Activated T-helper 1 cell treated with Interleukin-2 at 50 U/mL for 16 hours (primary cell): ENCODE measurements at places on chromosomes 12 and 14.

GRCh38 chr14:103031566-103031911, 25.8 kb downstream of the CDC42BPB start:
- DNase-seq: no peak

GRCh38 chr12:104555648-104556047, 98.9 kb downstream of the CHST11 start:
- no peak for DNase-seq

DNA sequence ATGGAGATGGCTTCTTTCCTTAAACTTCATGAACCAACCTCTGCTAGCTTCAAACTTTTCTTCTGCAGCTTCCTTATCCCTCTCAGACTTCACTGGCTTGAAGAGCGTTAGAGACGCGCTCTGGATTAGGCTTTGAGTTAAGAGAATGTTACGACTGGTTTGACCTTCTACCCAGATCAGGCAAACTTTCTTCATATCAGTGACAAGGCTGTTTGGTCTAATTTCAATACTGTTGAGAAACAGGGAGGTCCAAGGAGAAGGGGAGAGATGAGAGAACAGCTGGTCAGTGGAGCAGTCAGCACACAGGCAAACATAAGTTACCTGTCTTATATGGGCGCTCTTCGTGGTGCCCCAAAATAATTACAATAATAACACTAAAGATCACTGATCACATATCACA, 14.9 kb downstream of the SCAF11 start:
- no peak for DNase-seq

DNA sequence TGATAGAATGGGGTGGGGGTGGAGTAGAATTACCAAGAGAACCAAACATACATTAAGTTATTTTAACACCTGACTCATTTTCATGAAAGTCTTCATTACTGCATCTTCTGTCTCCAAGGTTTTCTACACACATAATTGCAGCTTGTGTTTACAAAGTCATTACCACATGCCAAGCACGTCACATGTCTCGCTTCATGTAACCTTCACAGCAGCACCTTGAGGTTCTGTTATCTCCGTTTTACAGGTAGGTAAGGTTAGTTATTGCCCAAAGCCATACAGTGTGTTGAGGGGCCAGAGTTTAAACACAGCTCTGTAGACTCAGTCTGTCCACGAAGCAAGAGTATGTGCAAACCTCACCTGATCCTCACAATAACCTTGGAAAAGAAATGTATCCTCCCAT, 64.3 kb upstream of the RBM19 start:
- DNase-seq: no peak

GRCh38 chr14:30620178-30620577, 1.9 kb upstream of the SCFD1 start:
- no peak for DNase-seq

- no peak for DNase-seq
Measured at GRCh38 chr12:95582230-95583058, 31.2 kb upstream of the USP44 start.

DNA sequence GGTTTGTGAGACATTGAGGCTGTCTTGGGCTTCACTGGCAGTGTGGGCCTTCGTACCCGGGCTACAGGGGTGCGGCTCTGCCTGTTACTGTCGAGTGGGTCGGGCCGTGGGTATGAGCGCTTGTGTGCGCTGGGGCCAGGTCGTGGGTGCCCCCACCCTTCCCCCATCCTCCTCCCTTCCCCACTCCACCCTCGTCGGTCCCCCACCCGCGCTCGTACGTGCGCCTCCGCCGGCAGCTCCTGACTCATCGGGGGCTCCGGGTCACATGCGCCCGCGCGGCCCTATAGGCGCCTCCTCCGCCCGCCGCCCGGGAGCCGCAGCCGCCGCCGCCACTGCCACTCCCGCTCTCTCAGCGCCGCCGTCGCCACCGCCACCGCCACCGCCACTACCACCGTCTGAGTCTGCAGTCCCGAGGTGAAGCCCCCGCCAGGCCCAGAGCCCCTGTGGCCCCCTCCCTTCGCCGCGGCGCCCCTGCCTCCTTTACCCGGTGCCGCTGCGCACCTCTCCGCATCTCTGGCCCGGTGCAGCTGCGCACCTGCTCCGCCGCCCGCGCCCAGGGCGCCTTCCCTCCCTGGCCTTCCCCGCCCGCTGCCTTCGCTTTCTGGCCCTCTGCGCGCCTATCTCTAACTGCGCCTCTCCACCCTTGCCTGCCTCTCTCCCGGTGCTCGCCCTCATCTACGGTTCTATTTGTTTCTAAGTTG, at the start of gene ENO2:
Gene ENO2, plus strand, starts transcription at position 335 of the 701 bp plus-strand sequence. CDS start 1,253 bp downstream, outside the sequence.
- peak; percentile 81 for DNase-seq

DNA sequence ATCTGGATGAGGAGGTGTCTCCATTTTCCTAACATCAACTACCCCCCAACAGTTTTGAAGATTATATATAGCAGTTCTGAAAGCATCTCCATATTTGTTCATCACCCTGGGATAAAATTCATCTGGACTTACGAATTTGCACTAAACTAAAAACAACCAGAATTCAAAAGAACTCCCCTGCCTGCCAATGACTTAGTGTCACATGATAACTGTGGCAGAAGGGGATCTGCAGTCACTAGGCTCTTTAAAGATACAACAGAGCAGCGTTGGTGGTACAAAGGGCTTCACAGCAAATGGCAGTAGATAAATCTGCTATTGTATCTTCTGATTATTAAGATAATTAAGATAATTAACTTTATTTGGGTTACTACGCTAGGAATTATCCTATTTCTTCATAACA, 30.1 kb downstream of the GPR135 start:
- DNase-seq: no peak

DNA sequence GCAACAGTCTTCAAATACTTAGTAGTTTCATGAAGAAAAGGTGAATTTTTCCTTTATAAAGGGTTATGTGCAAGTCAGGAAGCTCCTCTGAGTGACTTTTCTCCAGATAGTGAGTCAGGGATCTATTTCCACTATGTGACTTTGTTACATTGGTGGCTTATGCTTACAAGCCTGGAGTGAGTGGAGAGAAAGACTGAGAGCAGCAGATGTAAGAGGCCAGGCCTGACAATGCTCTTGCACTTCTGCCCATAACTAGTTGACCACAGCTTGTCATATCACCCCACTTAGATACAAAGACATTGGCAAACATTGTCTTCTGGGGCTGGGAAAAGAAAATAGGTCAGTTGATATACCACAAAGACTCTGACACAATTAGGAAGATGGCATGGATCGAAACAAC, 236.5 kb downstream of the PDZRN4 start:
- no peak for DNase-seq

GRCh38 chr12:106434526-106434925, 77.0 kb downstream of the POLR3B start:
- DNase-seq: no peak

DNA sequence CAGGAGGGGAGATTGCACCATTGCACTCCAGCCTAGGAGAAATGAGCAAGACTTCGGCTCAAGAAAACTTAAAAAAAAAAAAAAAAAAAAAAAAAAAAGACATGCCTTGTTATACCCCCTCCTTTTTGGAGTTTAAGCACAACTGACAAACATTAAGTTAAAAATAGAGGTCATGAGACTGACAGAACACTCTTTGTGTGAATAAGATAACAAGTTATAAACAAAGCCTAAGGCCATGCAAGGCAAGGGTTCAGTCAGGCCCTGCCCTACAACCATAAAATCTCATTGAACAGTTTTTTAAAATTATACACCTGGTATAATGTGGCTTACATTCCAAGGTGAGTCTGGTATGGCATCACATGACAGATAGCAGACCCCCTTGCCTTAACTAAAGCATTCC, 39.3 kb downstream of the TSPAN19 start:
- no peak for DNase-seq

GRCh38 chr12:58206876-58207275, 265.5 kb downstream of the ATP23 start:
- no peak for DNase-seq

DNA sequence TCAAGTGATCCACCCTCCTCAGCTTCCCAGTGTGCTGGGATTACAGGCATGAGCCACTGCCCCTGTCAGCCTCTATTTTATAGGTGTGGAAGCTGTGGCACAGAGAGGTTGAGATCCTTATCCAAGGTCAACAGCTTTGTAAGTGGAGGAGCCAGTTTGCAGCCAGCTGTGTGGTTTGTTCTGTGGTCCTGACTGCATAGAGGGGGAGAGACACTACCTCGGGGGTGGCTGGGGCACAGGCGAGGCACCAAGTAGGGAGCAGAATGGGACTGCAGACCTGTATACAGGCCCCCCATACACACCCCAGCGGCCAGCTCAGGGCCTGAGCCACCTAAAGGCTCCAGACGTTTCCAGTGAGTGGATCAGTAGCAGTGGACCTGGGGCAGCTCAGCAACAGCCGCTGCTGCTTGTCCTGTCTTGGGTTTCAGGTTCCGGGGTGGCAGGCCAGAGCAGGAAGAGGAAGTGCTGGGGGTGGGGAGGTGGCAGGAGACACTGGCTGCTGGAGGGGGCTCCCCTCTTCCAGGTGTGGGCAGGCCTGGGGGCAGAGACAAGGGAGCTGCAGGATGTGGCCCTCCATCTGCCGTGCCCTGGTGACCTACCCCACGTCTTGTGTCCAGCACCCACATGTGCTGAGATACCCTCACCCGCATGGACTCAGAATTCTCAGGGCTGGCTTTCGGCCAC, 11.0 kb downstream of the ORAI1 start:
- peak; percentile 37 for DNase-seq

DNA sequence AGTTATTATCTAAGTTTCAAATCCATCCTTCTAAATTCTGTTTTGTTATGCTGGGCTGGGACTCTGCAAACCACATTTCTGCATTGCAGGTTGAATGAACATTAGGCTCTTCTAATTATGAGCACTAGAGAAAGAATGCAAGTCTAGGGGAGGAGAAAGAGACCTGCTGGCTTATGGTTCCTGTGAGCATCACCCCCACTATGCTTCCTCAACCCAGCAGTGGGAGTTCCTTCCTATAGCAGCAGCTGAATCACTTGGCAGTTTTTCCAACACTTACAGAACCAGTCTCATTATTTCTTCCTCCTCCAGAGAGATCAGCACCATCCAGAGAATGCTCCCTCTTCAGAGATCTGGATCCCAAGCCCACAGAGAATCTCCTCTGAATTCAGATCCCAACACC, 297.7 kb upstream of the CLEC14A start:
- DNase-seq: no peak

DNA sequence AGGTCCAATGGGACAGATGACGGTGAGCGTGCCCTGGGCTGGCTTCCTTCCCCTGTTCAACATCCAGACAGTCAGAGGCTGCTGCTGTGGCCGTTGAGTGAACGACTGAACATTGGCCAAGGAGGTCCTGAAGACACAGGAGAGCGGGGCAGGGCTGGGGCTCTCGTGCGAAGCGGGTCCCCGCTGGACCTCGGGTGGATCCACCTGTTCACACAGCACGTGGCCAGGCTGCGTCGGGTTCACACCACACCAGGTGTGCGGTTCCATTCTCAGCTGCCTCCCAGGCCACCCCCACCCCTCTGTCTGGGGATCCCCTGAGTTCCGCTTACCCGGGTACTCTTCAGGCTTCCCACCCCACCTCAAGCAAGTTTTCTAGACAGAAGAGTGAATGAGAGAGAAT, 199.1 kb upstream of the PRMT8 start:
- no peak for DNase-seq

- DNase-seq: no peak
Measured at GRCh38 chr12:32836710-32837109, 59.9 kb downstream of the PKP2 start.

- DNase-seq: no peak
Measured at GRCh38 chr14:22484632-22485031, 104.4 kb downstream of the DAD1 start.

GRCh38 chr12:55499810-55500252, 7.7 kb downstream of the OR6C68 start:
- DNase-seq: no peak

DNA sequence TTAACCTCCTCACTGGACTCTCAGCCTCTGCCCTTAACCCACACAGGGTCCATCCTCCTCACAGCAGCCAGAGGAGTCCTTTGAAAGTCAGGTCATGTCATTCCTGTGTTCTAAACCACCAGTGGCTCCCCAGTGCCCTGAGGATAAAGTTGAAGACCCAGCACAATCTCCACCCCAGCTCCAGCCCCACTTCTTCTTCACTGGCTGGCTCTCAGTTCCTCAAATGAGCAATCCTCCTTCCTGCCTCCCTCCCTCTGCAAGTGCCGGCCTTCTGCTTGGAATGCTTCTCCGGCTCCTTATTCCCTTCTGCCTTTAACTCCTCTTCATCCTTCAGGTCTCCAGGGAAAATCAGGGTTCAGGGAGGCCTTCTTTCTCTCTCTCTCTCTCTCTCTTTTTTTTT, 32.0 kb upstream of the SPPL3 start:
- DNase-seq: no peak

- no peak for DNase-seq
Measured at GRCh38 chr12:88623777-88624548, 43.7 kb upstream of the KITLG start.

GRCh38 chr12:130075497-130076076, 86.7 kb upstream of the FZD10 start:
- DNase-seq: no peak
